ENCODE measurements at places on chromosomes 1 and 21.

DNA sequence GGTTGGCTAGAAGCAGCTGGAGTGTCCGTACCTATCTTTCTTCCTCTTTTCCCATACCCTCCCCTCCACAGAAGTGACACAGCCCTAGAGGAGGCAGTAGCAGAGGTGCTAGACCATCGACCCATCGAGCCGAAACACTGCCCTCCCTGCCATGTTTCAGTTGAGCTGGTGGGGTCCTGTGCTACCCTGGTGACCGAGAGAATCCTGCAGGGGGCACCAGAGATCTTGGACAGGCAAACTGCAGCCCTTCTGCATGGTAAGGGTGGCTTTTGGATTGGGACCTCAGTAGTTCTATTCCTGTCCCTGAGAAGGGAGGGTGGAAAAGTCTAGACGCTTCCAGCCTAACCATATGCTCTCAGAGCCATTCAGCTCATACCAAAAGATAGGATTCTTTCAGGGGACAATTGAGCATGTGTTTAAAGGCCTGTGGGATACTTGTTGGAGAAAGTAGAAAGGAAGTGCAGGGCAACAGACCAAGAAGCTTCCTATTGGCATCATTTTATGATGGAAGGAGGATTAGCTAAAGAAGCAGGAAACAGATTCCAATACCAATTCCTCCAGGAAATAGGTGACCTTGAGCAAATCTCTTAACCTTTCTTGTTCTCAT lies 11.7 kb upstream of the BNIPL start:
- peak; percentile 84 for DNase-seq

GRCh38 chr1:234019387-234019786 lies 114.9 kb downstream of the SLC35F3 start:
- DNase-seq = no peak

GRCh38 chr21:39142972-39143371 lies 40.3 kb downstream of the PSMG1 start:
- no peak for DNase-seq

DNA sequence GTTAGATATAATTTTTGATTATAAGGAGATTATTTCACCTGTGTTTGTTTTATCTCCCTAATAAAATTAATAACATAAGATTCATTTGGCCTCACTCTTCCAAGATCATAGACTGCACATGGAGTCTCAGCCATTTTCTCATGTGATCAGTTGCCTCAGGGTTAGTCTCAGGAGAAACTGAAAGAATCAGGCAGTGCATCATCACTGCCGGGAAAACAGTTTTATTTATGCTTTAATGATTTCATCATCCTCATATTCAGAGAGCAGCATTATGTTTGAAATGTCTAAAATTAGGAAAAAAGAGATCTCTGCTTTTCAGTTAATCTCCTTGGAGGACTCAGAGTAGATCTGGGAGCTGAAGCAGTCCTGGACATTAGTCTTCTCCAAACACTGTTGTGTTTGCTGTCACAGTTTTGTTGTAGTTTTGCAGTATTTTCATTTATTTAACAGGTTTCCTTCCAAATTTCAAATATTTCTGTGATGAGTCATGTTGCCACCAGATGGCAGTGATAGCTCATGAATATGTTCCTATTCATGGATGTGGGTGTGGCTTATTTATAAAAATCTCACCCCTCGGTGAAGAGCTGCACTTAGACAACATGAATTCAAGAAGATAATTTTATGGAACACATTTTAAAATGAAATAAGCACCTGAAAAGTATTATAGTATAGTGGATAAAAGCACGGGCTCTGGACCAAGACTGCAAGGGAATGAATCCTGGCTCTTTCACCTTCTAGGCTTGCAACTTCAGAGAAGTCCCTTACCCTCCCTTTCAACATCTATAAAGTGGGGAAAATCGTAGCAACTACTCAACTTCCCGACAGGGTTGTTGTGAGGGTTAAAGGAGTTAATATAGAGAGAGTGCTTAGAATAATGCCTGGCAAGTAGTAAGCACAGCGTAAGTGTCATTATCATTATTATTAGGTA lies 31.2 kb downstream of the CHD1L start:
- peak; percentile 13 for DNase-seq

DNA sequence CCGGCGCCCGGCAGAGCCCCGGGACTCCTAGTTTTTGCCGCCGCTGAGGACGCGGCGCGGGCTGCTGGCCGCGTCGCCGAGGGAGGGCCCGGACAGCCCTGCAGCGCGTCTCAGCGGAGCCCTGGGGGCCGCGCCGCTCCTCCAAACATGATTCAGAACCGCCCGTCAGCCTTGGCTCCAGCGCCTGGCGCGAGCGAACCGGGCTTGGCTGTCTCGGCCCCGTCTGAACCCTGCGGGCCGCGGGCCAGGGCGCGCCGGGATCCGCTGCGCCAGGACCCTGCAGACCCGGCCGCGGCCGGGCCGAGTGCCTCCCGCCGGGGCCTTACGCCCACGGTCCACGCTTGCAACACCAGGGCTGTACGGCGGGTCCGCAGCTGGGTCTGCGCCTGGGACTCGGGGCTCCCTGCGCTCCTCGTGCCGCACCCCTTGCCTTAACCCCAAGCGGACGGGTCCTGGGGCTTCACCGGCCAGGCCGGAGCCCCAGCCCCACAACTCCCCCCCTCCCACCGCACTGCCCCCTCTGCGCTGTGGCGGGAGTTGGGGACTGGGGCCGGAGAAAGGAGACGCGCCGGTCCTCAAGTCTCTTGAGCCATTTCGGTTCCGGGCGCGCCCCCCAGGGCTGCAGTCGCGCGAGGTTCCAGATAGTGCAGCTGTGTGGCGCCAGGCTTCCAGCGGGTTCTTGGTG lies 48.4 kb upstream of the CD34 start:
- no peak for DNase-seq

- DNase-seq = no peak
These were observed 5.1 kb upstream of the ZZZ3 start for GRCh38 chr1:77687519-77687906.

GRCh38 chr1:167426716-167427115 lies 91.6 kb downstream of the CD247 start:
- no peak for DNase-seq

DNA sequence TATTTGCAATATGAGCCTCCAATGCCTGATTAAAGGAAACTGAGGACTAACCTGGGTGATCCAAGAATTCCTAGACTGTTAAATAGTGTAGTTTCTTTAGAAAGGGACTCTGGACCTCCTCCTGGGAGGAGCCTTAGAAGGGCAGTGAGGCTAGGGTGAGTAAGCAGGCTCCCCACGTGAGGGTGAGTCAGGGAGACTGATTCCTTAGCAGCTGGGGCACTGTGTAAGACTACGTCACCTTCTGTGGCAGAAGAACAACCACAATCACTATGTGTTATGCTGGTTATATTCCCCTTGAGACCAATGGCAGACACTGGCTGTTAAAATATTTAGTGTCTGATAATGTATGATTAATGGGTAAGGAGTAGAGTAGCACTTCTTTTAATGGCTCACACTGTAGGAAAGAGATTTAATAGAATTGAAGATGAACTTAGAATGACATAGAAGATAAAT lies 53.3 kb upstream of the SYT14 start:
- DNase-seq = no peak

GRCh38 chr1:235047331-235047871 lies 81.2 kb downstream of the TOMM20 start:
- DNase-seq = no peak

DNA sequence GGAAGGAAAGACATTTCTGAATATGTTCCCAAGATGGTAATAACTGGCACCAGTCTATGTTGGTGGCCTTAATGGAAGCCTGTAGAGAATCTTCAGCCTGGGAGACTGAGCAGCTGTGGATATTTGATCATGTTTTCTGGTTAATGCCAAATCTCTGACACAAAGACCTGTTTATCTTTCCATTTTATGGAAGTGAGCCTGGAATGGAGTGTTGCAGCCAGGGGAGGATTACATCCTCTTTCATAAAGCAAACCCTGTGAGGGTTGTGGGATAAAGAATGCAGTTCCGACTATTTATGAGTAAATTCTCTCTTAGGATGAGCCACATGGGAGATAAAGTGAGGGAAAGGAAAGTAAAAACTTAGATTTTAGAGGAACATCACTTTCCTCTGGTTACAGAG lies 144.1 kb downstream of the PCP4 start:
- no peak for DNase-seq

DNA sequence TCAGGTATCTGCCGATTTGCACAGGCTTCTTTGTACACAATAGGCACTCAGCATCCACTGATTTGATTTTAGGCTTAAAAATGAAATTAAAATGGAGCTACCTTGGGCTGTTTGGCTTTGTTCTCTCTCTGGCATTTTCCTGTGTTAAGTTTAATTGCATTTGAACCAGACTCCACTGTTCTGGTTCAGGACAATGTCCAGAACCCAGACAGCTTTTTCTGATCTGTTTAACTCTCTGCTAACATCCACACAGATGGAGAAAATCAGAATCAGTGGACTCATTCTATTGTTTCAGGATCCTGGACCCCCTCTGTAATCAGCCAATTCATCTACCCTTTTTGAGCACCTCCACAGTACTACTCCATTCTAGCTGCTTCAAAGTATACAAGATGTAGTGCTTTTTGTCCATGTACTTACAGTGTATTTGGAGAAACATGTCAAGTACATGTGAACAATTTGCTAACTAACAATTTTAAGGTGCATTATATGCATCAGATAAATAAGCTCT lies 248.1 kb downstream of the PTBP2 start:
- no peak for DNase-seq

DNA sequence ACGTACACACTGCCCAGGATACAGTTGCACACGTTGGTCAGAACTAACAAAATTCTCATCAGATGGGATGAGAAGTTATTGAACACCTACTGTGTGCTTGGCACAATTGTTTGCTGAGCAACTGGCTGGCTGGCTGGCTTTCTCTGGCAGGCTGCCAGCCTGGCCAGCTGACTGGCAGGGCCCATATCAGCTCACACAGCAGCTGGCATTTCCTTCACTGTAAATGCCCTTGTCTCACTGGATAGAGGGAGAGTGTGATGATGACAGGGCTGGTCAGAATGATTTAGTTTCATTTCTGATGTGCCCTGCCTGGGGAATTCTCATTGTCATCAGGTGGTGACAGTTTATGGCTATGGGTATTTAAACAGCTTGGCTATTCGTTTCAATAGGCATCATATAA lies 15.8 kb downstream of the CAMK2N1 start:
- no peak for DNase-seq

DNA sequence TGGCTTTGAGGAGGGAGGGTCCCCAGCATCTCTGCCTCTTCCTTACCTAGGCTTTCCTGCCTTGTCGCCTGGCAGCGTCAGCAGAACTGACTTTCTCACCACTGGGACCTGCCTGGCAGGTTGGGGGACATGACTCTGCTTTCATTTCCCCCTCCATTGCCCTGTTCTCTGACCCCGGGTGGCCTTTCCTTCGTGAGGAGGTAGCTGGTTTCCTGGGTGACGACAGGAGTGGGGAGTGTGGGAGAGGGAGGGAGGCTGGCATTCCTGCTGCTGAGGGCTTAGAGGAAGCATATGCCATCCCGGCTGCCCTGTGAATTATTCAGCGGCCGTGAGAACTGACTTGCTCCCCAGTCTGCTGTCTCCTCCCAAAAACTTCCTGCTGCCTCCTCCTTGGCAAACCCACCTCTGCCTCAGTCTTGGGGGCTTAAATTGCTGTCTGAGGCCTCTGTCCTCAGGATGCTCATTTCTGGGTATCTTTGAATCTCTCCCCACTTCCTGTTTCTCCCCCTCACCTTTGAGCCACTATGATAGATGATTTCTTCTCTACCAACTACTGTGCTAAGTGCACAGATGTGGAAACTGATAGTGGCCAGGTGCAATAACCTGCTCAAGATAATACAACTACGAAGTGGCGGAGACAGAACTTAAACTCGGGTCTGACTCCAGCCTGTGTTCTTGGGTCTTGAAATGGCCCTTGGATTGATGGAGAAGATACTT lies 182.0 kb upstream of the CSF3R start:
- no peak for DNase-seq

GRCh38 chr1:200907611-200908097 lies 13.0 kb downstream of the INAVA start:
- DNase-seq = no peak

DNA sequence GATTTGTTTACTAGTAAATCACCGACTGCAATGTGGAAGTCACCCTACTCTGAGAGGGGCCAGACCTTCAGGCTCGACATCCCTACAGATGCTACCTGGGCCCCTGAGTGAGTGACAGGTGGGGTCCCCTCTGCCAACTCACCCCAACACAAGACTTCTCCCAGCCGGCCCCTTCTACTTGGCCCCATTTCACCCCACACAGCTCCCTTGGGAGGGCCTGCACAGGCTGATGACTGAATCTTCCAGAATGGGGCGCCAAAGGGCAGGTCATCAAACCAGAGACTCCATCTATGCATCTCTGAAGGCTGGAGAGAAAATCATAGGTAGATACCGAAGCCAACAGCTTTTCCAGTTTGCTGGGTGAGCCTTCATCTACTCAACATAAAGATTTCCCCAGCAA lies 9.4 kb upstream of the S100A8 start:
- no peak for DNase-seq

- no peak for DNase-seq
These were observed 243.3 kb downstream of the HLX start for GRCh38 chr1:221122501-221122900.

DNA sequence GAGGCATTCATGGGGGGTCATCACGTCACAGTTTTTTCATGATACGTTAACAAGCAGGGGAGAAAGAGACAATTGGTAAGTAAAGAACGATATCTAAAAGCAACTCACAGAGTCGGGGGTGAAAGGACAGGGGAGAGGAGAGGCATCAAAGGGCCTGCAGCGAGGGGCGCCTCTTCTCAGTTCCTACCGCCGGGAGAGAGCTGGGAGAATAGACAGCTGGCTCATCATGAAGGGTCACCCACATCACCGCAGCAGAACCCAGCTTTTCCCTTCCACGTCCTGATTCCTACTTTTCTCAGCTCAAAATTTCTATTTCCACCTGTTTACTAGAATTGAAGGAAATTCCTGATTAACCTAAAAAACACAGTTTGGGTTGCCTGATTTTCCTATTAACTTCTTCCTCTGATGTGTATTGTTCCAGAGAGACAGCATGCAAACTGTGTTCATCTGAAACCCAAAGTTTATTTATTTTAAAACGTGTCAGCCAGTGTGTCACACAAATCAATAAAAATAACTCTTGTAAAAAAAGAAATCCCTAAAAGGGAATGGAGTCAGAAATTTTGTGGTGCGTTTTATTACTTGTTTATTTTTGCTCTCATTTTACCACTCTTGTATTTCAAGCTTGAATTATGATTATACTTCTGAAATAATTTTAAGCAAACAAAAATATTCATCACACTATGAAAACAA lies 75.4 kb downstream of the SLC25A24 start:
- DNase-seq = no peak

DNA sequence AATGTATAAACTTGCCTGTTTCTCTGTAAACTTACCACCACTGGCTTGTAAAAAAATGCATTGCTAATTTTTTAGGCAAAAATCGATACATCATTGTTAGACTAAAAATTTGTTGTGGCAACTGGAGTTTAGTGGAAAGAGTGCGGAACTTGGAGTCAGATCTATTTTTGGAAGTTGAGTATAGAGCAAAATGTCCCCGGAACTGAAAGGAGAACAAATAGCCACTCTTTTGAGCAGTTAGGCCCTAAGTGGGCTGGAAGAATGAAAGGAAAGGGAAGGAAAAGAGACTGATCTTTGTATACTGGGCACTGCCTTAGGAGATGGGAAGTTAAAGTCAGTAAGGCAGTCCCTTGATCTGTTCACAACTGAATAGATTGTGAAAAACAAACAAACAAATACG lies 30.2 kb downstream of the OPTC start:
- DNase-seq = no peak

Data from activated T-cell treated with anti-CD3 and anti-CD28 coated beads for 4 hours (primary cell).